ENCODE measurements at places on chromosomes 2 and 18. TPM values are rescaled to one million over a fixed set of nuclear protein-coding genes. Genes with fewer than 3 reads are reported as not detected.

DNA sequence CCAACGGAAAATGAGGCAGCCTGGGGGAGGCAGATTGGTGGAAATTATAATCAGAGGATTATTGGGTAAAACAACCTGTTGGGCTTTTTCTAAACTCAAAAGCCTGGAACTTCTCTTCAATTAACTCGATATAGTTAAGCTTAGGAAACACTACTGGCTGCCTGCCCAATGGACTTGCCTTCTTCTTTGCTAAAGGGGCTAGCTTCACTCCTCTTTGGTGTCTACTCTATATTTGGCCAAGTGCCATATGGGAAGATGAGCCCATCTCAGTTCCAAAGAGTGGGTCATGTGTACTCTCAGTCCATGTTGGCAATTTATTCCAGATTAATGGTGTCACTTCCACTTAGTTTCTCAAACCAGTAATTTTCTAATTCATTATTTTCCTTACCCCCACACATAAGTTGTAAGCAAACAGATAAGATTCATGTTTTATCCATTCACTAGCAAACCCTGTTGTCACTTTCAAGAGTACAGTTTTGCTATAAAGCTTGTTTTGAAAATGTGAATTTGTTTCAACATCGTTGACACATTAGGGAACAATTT, 34.3 kb downstream of the DARS1 start:
- H3K4me1 ChIP-seq = peaks cover 54% of the 10 kb centered on the region
- no peak for DNase-seq
- 0 out of 2 replicates have a peak overlapping the region, but pooled peaks have one; percentile 2 for H3K27ac ChIP-seq
- H3K36me3 ChIP-seq = peaks cover 7% of the 10 kb centered on the region
- H3K27me3 ChIP-seq = no peaks in the 10 kb centered on the region

The RAX gene
- not detected for total RNA-seq

The PLEKHH2 gene
- 7.8 TPM for total RNA-seq

The CLEC4F gene
- not detected for total RNA-seq

The CDH2 gene
- total RNA-seq = 0.15 TPM

- DNase-seq = no peak
- no peaks in the 10 kb centered on the region for H3K27me3 ChIP-seq
- no peak overlapping the region for H3K27ac ChIP-seq
- no peaks in the 10 kb centered on the region for H3K36me3 ChIP-seq
- no peaks in the 10 kb centered on the region for H3K4me1 ChIP-seq
Observed at GRCh38 chr18:39655341-39655740, 2089.7 kb upstream of the CELF4 start.

DNA sequence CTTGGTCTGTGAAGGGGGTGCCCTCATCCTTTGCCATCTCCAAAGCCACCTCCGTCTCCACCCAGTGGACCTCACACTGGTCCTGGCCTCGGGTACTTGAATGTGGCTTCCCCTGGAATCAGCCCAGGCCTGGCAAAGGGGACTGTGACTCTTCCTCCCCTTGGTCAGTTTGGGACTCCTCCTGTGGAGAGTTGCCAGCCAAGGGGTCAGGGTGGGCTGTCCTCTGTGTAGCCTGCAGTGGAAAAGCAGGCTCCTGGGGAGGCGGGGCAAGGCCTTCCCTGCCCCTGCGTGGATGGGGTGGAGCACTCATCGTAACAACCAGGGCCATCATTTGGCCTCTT, 59.8 kb downstream of the INHBB start:
- peaks cover 11% of the 10 kb centered on the region for H3K4me1 ChIP-seq
- H3K4me3 ChIP-seq = no peak overlapping the region
- H3K36me3 ChIP-seq = no peaks in the 10 kb centered on the region
- no peak for DNase-seq

- DNase-seq = no peak
- no peaks in the 10 kb centered on the region for H3K36me3 ChIP-seq
- H3K27ac ChIP-seq = no peak overlapping the region
- H3K27me3 ChIP-seq = no peaks in the 10 kb centered on the region
- H3K4me1 ChIP-seq = no peaks in the 10 kb centered on the region
- no peak overlapping the region for H3K4me3 ChIP-seq
Observed at GRCh38 chr2:69525261-69525660, 88.0 kb upstream of the NFU1 start.

The UGT1A10 gene
- total RNA-seq = not detected

The ANO7 gene
- 0.84 TPM for total RNA-seq

DNA sequence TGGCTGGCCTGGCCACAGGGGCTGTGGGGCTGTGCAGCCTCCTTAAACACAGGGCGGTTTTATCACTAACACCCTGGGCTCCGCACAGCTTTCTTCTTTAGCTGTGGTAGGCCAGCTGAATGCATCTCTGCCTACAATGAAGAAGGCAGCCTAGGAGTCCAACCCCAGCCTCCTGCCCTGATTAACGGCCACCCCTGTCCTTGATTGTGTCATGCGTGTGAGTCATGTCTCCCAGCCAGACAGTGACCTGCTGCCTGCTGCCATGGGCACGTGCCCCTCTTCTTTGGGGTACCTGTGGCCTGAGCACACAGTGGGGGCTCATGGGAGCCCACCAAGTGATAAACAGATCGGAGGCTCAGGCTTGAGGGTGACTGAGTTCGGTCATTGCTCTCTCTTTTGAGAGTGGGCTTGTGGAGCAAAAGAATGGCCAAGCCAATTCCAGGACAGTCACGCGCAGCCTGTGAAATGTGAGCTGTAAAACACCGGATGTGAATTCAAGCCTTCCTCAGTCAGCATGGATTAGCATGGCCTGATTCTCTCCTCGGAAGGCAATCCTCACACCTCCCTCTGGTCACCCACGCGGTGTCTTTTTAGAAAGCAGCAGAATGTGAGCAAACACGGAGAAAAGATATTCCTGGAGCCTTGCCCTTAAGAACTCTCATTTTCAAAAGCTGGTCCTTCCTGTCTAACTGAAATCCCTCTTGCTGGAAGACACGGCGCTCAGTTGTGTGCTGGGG, 144.1 kb downstream of the CELF4 start:
- peaks cover 4% of the 10 kb centered on the region for H3K27me3 ChIP-seq
- no peaks in the 10 kb centered on the region for H3K36me3 ChIP-seq
- DNase-seq = no peak
- no peak overlapping the region for H3K4me3 ChIP-seq

GRCh38 chr2:69213782-69214181, 173.2 kb downstream of the GFPT1 start:
- H3K36me3 ChIP-seq = no peaks in the 10 kb centered on the region
- H3K27me3 ChIP-seq = no peaks in the 10 kb centered on the region
- no peaks in the 10 kb centered on the region for H3K4me1 ChIP-seq
- no peak overlapping the region for H3K4me3 ChIP-seq
- no peak for DNase-seq
- H3K27ac ChIP-seq = no peak overlapping the region

The ARHGAP28 gene
- not detected for total RNA-seq

The SIGLEC15 gene
- total RNA-seq = not detected

DNA sequence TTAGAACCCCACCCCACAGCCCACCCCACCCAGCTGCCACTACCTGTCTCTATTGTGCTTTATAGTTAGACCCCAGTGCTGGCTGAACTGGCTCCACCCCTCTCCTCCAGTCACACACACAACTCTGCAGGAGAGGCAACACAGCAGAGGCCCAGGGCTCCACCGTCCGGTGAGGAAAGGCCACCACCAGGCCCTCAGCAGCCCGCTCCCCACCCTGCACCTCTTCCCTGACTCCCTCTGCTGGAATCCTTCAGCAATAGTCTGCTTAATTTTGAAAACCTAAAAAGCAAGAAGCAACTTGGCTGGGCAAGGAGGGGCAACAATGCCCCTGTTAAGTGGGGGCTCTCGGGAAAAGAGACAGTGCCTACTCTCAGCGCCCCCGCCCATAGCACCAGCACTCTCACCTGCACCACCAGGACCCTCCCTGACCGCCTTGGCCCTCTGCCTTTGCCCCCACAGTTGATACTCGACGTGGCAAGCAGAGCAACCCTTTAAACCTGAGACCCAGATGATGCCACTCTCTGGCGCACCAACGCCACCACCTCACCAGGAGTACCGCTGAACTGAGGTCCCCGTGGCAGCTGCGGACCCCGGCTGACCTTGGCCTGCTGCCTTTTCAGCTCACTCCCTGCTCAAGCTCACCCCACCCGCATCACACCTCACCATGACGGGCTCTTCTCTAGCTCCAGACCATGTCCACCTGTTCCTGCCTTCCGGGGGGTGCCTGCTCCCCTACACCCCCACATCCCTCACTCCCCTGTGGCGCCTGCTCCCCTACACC, 45.7 kb downstream of the NDUFA10 start:
- no peaks in the 10 kb centered on the region for H3K4me1 ChIP-seq
- H3K27me3 ChIP-seq = no peaks in the 10 kb centered on the region
- no peak overlapping the region for H3K27ac ChIP-seq
- peaks cover 3% of the 10 kb centered on the region for H3K36me3 ChIP-seq
